ENCODE measurements at places on chromosomes 11 and 22.
A peak's percentile ranks its signal among the peaks of the same experiment; 100 is the strongest.

GRCh38 chr11:134254433-134255183 is 1.2 kb downstream of the ACAD8 start:
- DNase-seq, result no peak

DNA sequence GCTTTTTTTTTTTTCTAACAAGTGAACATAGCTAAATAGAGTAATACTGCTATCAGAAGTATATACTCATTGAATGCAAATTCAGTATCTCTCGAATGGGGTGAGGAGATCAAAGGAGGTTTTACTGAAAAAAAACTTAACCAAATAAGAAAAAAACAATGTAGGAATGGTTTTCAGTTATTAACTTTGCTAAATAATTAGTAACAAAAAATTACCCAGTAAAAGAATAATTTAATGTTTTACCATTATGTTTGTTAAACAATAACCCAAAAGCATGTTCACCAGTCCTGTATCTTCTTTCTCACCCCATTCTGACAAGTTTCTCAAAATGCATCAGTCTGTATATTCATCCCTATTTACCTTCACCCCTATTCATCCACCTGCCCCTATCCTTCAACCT is 22.6 kb upstream of the CTSC start:
- no peak for DNase-seq

GRCh38 chr11:75535071-75535470 is 9.3 kb upstream of the GDPD5 start:
- no peak for DNase-seq

DNA sequence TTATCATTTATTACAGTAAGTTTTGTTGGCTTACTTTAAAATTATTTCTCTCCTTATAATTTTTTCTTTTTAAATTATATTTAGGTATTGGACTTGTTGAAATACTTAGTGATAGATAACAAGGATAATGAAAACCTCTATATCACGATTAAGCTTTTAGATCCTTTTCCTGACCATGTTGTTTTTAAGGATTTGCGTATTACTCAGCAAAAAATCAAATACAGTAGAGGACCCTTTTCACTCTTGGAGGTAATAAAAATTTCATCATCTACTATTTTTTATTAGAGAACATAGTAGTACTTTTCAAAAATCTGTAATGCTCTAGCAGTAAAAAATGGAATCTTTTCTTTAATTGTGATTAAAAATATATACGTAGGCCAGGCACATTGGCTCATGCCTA is 70.4 kb downstream of the ATM start:
- DNase-seq, result no peak

DNA sequence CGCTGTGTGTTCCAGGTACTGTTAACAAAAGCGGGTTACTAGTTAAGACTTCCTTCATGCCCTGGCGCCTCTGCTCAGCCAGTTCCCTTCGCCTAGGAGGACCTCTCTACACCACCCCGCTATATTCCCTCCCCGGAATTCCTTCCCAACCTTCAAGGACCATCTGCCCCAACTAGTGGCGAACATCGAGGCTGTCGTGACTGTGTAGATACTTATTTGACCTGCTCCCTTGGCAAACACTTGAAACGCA is 450 bp upstream of the BCL2L13 start:
- no peak for DNase-seq

GRCh38 chr11:103078710-103079109 is 13.2 kb downstream of the DCUN1D5 start:
- no peak for DNase-seq

DNA sequence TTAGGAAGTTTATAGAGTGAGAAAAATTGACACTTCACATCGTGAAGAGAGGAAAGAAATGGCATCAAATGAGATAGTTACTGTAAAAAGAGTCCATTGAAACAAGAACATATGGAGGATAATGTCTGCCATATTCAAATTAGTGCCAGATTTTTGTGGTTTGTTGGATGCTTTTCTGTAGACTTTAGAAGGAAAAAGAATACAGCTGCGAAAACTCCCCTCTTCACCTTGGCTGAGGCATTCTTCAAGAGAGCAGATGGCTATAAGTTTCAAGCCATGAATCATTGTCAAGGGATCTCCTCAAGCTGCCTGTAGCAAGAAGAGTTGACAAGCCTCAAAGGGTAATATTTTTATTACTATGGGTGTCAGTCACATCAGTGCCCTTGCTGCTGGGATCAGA is 507.4 kb upstream of the RAG2 start:
- no peak for DNase-seq

- no peak for DNase-seq
Measured at GRCh38 chr11:83006877-83007330, 64.8 kb downstream of the RAB30 start.

GRCh38 chr22:47280301-47280700 is 517.9 kb downstream of the TBC1D22A start:
- no peak for DNase-seq

DNA sequence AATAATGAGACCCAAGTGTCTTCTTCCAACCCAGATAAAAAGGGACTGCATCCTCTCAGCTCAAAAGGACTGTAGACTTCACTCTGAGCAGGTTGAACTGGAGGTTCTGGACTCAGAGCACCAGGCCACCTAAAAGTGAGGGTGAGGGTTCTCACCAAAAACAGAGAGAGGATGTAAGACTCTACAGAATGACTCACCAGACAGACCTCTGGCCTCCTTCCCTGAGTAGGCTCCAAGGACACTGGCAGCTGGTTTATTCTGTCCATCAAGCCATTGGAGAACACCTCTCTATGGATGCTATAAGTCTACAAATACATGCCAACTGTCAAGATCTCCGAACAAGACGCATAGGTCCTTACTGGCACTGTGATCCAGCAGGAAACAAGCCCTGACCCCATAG is 27.2 kb downstream of the FEZ1 start:
- DNase-seq, result no peak

GRCh38 chr11:22459048-22459447 is 120.9 kb downstream of the SLC17A6 start:
- no peak for DNase-seq

- no peak for DNase-seq
Measured at GRCh38 chr11:794766-795633, 3.1 kb downstream of the SLC25A22 start.

DNA sequence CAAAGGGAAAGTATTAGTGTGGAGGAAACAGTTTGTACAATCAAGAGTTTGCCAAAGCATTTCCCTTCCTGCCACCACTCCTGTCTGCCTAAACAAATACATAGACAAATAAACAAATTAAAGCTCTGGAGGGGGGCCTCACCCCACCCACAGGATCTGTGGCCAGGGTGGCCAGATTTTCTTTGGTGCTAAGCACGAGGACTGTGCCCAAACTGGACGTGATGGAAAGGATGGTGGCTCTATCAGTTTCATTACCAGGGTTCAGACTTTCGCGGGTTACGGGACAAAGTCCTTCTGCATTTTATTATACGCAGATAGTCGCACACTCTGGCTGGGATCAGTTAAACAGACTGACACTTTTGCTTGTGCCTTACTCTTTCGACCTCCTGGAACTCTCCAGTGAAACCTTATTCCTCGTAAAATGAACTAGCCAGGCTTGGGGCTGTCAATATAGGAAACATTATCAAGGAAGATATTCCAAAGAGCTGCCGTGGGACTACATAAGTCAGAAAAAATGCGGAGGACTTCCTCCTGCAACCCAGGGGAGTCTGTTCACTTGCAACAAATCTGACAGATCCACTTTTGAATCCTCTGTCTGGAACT is 11.2 kb downstream of the BARX2 start:
- DNase-seq, result no peak

GRCh38 chr11:88478136-88478815 is 140.7 kb upstream of the CTSC start:
- DNase-seq, result no peak

- DNase-seq, result no peak
Measured at GRCh38 chr11:10050561-10050960, 243.5 kb downstream of the SBF2 start.

DNA sequence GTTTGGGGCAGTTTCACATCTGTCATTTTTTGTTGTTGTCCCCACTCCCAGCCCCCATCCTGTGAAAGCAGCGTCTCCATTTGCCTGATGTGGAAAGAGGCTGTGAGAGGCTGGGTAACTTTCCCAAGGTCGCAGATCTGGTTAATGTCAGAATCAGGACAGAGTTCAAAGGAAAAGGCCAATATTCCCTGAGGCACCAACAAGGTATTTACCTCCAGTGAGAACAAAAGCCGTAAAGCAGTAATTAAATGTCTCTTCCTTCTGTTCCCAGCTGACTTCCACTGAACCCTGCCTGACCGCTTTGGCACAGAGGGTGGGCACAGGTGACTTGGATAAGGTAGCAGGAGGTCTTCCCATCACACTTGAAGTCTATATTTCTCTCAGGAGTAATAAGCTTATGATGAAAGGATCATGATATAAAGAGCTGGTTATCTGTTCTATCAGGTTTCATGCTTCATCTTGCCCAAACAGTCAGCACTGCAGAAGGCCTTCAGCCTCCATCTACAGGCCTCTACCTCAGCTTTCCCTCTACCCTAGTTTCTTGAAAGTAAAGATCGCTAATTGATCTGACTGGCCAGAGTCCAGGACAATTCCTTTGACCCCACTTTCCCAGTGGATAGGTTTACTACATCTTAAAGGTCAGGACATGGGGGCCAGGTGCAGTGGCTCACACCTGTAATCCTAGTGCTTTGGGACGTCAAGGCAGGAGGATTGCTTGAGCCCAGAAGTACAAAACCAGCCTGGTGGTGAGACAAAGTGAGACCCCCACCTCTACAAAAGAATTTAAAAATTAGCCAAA is 9.4 kb downstream of the C11orf91 start:
- no peak for DNase-seq

GRCh38 chr22:45548247-45548840 is 45.7 kb downstream of the FBLN1 start:
- no peak for DNase-seq

- no peak for DNase-seq
Measured at GRCh38 chr22:23293720-23294119, 113.4 kb downstream of the BCR start.

DNA sequence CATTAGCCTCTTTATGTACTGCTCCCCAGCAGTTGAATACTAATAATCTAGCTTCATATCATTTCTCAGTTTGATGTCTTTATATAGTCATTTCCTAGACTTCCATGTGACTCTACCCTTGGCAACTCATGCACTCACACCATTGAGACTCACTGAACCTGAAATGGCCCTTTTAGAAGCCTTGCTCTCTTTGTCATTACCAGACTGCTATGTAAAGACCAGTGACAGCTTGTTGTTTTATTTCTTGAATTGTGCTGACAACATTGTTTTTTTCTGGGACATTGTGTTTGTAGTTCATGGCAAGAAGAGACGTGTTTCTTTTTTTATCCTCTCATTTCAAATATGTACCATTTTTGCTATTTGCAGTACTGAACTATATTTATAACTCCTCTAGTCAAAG is 256.5 kb downstream of the CNTN5 start:
- DNase-seq, result no peak

DNA sequence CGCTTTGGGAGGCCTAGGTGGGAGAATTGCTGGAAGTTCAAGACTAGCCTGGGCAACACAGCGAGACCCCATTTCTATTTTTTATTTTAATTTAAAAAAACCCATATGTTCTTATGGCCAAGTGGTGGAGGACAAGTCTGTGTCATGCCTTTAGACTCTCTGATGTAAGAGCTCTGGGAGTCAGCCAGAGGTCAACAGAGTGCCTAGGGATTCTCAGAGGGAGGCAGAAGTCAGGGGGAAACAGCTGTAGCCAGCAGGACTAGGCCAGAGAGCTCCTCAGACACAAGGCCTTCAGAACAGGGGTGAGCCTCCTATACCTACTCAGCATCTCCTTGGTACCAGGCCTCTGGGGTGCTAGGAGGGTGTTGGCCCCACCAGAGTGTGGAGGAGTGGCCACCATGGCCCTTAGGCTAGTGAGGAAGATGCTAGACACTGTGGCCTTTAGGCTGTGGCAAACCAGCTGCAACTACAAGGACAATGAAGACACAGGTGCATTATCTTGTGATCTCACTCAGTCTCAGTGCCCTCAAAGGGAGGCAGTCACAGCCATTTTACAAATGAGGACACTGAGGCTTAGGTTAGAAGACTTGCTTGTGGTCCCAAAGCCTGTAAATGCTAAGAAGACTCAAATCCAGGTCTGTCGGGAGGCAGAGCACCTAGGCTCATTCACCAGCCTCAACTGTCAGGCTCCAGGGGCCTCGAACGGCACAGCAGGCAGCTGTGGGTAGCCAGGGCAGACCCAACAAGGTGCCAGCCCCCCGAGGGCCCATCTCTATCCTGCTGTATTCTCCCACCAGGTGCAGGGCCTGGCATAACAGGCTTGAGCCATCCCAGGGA is 5.0 kb downstream of the ZP1 start:
- DNase-seq, result no peak

DNA sequence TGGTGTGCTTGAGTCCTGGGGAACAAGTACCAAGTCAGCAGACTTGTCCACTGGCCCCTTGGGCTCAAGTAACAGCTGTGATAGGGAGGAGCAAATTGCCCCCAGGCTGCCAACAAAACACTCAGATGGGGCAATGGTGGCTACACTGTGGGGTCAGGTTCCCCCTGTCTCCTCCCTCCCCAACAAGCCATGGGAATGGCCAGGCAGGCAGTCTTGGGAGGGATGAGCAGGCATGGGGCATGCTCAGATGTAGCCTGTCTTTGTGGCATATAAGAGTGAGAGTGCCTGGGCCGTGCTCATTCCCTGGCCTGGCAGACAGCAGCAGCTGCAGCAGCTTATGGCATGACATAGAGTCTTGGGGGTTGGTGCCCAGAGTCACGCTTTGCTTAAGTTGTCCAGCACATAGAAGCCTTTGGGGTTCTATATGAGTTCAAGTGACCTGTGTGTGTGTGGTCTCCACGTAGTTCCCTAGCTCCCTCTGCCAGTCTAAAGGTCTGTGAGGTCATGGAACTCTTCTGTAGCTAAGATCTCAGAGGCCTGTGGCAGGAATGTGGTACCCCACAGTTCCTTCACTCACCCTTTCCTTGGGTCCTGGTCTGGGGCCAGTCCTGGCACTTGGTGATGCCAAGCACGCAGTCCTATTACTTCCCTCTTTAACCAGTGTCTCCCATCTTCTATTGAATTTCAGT is 44.7 kb downstream of the BIRC2 start:
- no peak for DNase-seq

GRCh38 chr11:67997475-67997921 is 6.4 kb downstream of the UNC93B1 start:
- no peak for DNase-seq

- no peak for DNase-seq
Measured at GRCh38 chr11:114195981-114196731, 100.0 kb upstream of the NNMT start.

- no peak for DNase-seq
Measured at GRCh38 chr11:67415501-67416304, at the start of gene CARNS1. TSS of gene CARNS1 (plus strand) at chr11:67415678. CDS start at chr11:67416200, 522 bp downstream.

GRCh38 chr11:86891036-86891435 is 64.2 kb downstream of the FZD4 start:
- no peak for DNase-seq

DNA sequence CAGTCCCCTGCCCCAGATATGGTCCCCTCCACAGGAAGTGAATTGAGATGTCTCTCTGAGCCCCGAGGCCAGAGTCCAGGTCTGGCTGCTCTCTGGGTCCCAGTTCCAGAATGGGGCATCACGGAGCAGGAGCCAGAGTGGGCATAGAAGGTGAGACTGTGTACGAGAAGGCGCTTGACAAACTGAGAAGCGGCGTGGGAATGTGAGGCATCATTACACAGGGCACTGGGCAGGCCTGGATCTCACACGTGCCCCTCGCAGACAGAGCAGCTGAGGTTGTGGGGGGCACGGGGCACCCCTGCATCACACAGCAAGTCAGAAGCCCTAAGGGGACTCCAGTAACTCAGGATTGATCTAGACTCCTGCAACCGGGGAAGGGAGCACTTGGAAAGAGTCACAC is 9.2 kb downstream of the STARD10 start:
- DNase-seq, result no peak

GRCh38 chr11:68038226-68038717 is 553 bp upstream of the TCIRG1 start:
- DNase-seq, result peak; percentile 83

- no peak for DNase-seq
Measured at GRCh38 chr11:64092111-64092760, 56.5 kb downstream of the FLRT1 start.
